HepG2 (cell line): ENCODE measurements at places on chromosomes 3 and 15.

DNA sequence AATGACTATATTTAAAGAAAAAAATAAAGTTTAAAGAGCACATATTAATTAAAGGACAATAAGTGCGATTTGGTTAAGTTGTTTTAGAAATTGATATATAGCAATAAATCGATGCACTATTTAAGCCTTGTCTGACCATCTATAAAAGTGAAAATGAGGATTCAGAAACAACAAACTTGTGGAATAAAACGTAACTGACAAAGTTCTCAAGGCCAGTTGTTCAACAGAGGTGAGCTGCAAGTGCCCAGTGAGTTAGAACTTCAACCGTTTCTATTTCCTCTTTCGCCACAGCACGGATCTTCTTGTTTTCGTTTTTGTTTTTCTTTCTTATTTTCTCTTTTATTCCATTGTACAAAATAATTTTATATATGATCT, 724.9 kb upstream of the ARRDC4 start:
- DNase-seq = no peak
- H3K27me3 ChIP-seq = no peaks in the 10 kb centered on the region
- H3K36me3 ChIP-seq = no peaks in the 10 kb centered on the region
- H3K4me3 ChIP-seq = no peak overlapping the region
- no peaks in the 10 kb centered on the region for H3K4me1 ChIP-seq

- H3K4me3 ChIP-seq = no peak overlapping the region
- no peak overlapping the region for H3K27ac ChIP-seq
These were observed 366.4 kb upstream of the RASGRP1 start for GRCh38 chr15:38930851-38931572.

- no peaks in the 10 kb centered on the region for H3K36me3 ChIP-seq
- H3K4me1 ChIP-seq = no peaks in the 10 kb centered on the region
- no peak overlapping the region for H3K27ac ChIP-seq
- H3K27me3 ChIP-seq = no peaks in the 10 kb centered on the region
- no peak overlapping the region for H3K4me3 ChIP-seq
- no peak for DNase-seq
These were observed 769.3 kb downstream of the VGLL3 start for GRCh38 chr3:86221601-86222000.

DNA sequence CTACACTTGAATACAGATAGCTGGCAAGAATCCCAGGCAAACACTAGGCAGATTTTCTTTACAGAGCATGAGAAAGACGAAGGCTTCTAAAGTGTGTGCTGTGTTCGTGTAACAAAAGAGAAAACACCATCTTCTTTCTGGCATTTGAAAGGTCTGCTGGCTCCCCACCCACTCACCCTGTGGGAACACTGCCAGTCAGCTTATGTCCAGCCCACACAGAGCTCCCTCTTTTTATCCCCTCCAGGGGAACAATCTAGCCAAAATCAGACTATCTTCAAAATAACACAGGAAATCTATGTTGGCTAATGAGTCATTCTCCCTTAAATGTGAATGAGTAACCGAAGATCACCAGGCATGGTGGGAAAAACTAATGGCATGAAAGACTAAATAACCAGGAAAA, 45.6 kb upstream of the PAQR5 start:
- no peaks in the 10 kb centered on the region for H3K4me1 ChIP-seq
- H3K4me3 ChIP-seq = no peak overlapping the region
- no peak overlapping the region for H3K27ac ChIP-seq

DNA sequence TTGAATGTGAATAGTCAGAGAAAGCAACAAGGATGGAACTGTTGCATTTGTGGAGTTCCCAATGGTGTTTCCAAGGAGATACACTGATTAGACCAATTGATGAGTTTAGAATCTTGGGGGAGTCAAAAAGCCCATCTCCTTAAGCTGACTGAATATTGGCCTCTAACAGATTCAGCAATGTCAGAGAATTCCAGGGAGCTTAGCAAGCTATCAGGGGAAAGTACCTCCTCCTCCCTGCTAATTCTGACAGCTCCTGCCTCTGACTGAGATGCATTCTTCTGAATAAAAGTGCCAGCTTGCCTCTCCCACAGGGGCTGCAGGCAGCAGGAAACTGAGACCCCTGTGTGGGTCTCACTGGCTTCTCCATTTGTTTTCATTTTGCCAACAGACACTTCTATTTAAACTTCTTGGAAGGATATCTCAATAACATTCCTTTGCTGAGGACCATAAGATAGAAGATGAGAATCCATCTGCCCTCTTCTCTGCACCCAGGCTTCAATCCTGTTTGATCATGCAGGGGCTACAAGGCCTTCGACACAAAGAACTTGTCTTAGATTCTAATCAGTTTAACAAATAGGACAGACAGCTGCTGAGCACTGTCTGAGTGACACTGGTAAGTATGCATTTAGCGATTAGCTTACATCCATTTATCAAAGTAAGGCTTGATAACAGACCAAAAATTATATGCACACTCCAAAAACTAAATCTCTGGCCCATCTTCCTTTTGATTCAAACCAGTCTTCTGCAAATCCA, 1080.8 kb downstream of the TUSC7 start:
- no peak overlapping the region for H3K27ac ChIP-seq
- H3K4me3 ChIP-seq = no peak overlapping the region
- no peaks in the 10 kb centered on the region for H3K36me3 ChIP-seq
- H3K27me3 ChIP-seq = no peaks in the 10 kb centered on the region

GRCh38 chr15:65423976-65424679, 1.4 kb upstream of the IGDCC4 start:
- H3K36me3 ChIP-seq = no peaks in the 10 kb centered on the region
- peaks cover 38% of the 10 kb centered on the region for H3K4me1 ChIP-seq
- peaks cover 46% of the 10 kb centered on the region for H3K27me3 ChIP-seq
- H3K27ac ChIP-seq = no peak overlapping the region
- no peak overlapping the region for H3K4me3 ChIP-seq
- DNase-seq = no peak

DNA sequence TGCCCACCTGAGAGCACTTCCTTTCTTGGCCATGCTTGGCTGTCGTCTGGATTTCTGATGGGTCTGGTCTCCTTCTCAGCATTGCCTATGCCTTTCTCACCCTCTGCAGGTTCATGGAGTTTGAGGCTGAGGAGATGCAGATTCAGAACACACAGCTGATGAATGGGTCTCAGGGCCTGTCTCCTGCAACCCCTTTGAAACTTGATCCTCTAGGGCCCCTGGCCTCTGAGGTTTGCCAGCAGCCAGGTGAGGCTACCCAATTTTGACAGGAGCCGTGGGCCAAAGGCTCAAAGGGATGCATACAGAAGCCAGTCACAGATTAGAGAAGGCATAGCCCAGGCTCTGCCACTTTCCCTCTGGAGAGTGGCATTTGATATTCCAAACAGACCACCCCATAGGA, 10.5 kb downstream of the NUTM1 start:
- H3K36me3 ChIP-seq = no peaks in the 10 kb centered on the region
- no peak for DNase-seq
- H3K4me3 ChIP-seq = no peak overlapping the region
- H3K27ac ChIP-seq = no peak overlapping the region
- H3K27me3 ChIP-seq = no peaks in the 10 kb centered on the region

GRCh38 chr15:48085591-48085930, 35.2 kb upstream of the SLC24A5 start:
- no peak overlapping the region for H3K4me3 ChIP-seq
- no peak overlapping the region for H3K27ac ChIP-seq
- no peaks in the 10 kb centered on the region for H3K36me3 ChIP-seq
- no peaks in the 10 kb centered on the region for H3K4me1 ChIP-seq
